Stimulated activated CD8-positive, alpha-beta memory T cell treated with anti-CD3 and anti-CD28 coated beads, Interleukin-4, amount 100 ng/mL, for 4 hours (primary cell): ENCODE measurements at places on chromosomes 11 and 22.

GRCh38 chr22:24106385-24107381 lies 74.6 kb upstream of the SUSD2 start:
- DNase-seq = peak; percentile 3

- no peak for DNase-seq
Measured at GRCh38 chr11:133064152-133064877, 468.0 kb downstream of the OPCML start.

DNA sequence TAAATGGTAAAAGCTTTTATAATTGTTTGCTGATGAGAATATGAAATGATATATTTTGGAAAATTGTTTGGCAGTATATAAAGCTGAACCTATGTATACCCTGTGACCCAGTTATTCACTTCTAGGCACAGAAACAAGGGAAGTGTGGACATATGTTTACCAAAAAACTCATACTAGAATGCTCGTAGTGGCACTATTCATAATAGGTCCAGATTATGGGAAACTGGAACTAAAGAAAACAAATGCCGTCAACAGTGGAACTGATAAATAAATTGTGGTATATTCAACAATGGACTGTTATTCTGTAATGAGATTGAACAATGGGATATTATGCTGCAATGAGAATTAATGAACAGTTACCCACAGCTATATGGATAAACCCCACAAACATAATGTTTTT lies 32.8 kb downstream of the CSTPP1 start:
- DNase-seq = no peak

GRCh38 chr11:115504276-115505158 lies at the start of gene CADM1:
CADM1 (minus strand) TSS chr11:115504415.
- peak; percentile 45 for DNase-seq

GRCh38 chr11:56172256-56172830 lies 4.1 kb upstream of the OR5J2 start:
- no peak for DNase-seq

- no peak for DNase-seq
Measured at GRCh38 chr11:126808836-126809235, 191.7 kb downstream of the KIRREL3 start.

GRCh38 chr11:110050201-110050506 lies 43.0 kb upstream of the ZC3H12C start:
- DNase-seq = no peak

DNA sequence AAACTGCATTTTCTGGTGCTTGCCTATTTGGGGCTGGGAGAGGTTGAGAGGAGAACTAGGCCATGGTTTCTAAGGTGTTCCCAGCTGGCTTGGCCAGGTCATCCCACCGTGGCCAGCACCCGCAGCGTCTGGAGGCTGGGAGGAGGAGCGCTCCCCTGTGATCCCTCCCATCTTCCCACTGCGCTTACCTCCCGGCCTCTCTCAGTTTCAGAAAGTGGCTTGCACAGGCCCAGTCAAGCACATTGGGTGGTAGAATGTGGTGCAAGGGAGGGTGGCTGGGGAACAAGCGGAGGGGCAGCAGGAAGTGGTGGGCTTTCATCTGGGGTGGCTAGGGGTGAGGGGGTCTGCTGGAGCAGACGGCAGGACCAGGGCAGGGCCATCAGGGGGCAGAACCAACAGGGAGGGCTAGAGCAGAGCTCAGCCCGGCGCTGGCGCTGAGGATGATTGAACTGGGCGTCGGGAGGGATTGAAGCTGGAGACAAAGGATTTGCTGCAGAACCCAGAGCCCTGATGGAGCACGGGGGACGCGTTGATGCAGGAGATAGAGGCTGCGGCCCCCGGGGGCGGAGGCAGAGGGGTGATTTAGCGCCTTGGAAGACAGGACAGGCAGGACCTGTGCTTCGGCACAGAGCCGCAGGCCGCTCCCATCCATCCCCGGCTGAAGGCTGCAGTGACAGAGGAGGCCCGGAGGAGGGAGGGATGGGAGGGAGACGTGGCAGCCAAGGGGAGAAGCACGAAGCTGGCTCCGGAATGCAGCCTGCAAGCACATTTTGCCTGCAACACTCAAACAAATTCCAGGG lies 76.0 kb downstream of the TRIM29 start:
- no peak for DNase-seq

DNA sequence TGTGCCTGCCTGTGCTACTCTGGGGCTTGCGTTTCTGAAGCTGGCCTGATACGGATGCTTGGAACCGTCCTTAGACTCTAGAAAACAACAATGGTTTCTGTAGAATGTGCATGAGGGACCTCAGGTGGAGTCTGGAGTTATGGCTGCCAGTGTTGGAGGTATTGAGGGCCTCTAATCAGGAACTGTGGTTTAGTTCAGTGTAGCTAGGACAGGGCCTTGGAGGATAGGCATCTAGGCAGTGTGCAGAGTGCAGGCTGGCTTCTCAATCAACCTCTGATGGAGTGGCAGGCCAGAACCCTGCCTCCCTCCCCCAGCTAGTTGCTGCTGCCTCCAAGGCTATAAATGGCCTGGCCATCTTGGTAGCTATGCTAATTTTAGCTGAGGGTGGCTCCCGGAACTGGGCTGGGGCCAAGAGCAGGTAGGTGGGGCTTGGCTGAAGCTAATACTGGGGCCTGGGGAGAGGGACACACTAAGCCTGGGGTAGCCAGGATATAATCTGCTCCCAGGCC lies 4.0 kb downstream of the STIM1 start:
- no peak for DNase-seq
